ENCODE measurements at places on chromosomes 11 and 22. TPM values are rescaled to one million over a fixed set of nuclear protein-coding genes. Genes with fewer than 3 reads are reported as not detected.

DNA sequence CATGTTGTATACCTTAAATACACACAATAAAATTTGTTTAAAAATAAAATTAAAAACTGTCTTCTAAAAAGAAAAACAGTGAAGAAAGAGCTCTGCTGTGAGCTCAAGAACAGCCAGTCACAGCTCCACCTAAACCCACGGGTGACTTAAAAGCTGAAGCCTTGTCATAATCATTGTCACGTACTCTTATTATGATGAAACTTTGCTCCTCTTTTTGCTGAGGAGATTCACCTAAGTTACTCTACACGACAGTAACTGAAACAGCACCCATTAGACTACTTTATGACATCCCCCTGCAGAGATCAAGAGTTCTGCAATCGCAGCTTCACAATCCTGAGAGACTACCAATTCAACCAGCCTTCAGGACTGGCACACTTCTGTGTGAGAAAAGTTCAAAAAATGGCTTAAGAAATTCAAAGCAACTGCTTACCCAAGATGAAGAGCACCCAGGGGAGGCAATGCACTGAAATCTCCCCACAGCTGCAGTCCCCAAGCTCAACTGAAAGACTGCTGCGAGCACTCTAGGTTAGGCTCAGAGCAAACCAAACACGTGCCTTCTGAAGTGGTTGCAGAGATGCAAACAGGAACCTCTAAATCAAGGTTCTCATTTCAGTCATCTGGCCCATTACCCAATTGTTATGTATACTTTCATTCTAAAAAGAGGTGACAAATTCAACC lies at the start of gene JAML:
Gene JAML, minus strand, starts transcription at position 501 of the 678 bp plus-strand sequence. CDS start 10,145 bp downstream, outside the sequence.
- H3K4me1 ChIP-seq: no peaks in the 10 kb centered on the region
- no peaks in the 10 kb centered on the region for H3K36me3 ChIP-seq
- H3K27ac ChIP-seq: no peak within 1 kb of the TSS

The MPZL2 gene
- not detected for total RNA-seq

DNA sequence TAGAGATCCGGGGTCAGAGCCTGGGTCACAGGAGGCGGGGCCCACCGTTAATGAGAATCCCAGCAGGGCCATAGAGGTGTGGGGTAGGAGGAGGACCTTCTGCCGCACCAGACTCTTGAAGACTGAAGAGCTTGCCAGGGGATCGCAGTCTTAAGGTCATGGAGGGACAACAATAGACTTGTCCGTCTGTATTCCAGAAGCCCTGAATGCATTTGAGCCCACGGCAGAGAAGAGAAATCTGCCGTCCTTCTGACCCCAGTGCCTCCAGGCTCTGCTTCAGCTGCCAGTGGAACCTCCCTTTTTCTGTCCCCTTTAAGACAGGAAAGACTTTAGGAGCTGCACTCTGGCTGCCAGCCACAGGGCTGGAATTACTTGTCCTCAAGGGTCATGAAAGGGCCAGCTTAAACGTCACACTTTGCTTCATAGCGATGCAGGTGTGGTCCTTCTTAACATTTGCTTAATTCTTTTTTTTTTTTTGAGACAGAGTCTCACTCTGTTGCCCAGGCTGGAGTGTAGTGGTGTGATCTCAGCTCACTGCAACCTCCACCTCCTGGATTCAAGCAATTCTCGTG lies 15.5 kb upstream of the ST3GAL4 start:
- peaks cover 48% of the 10 kb centered on the region for H3K4me1 ChIP-seq
- H3K27ac ChIP-seq: peak overlapping the region; percentile 57
- H3K36me3 ChIP-seq: peaks cover 16% of the 10 kb centered on the region

DNA sequence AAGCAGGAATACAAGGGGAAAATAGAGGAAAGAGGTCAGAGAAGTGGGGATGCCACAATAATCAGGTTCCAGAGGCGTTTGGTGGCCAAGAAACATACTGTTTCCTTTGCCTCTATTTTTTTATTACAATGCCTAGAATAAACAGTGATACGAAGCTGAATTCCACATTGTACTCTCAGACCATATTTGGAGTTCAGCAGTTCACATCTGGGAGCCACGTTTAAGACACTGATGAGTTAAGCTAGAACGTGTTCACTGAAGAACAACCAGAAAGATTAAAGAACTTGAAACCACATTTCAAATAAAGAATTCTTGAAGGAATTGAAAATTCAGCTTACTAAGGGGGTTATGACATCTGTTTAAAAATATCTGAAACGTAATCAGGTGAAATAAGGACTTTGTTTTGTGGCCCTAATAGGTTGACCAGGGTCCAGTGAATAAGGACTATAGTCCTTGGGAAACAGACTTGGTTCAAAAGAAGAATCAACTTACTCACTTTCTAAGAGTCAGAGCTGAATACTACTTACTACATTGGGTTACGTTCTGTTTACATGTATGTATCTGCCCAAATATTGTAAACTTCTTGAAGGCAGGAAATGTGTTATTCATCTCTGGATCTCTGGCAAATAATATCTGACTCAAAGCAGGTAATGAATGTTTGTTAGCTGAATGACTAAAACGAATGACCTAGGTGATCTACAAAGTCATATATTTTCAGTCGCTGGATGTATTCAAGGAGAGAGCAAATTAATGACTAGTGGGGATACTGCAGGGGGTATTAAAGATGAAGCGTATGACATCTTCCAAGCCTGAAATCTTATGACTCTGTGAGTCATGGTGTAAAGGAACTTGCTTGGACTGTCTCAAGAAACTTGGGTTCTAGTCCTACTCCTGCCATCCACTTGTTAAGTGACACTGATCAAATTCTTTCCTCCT lies 247.0 kb upstream of the NARS2 start:
- H3K27me3 ChIP-seq: no peaks in the 10 kb centered on the region
- no peak overlapping the region for H3K27ac ChIP-seq
- no peak for DNase-seq
- H3K4me1 ChIP-seq: peaks cover 7% of the 10 kb centered on the region
- H3K4me3 ChIP-seq: no peak overlapping the region

The OVCH2 gene
- not detected for total RNA-seq

The PGA5 gene
- total RNA-seq: not detected

The DEFB131B gene
- total RNA-seq: not detected

GRCh38 chr22:42985531-42985905 lies 29.4 kb downstream of the PACSIN2 start:
- DNase-seq: no peak
- no peak overlapping the region for H3K27ac ChIP-seq
- H3K4me3 ChIP-seq: peak overlapping the region; percentile 27
- H3K4me1 ChIP-seq: peaks cover 37% of the 10 kb centered on the region
- peaks cover 4% of the 10 kb centered on the region for H3K36me3 ChIP-seq
- H3K27me3 ChIP-seq: no peaks in the 10 kb centered on the region

The OR51B4 gene
- not detected for total RNA-seq

DNA sequence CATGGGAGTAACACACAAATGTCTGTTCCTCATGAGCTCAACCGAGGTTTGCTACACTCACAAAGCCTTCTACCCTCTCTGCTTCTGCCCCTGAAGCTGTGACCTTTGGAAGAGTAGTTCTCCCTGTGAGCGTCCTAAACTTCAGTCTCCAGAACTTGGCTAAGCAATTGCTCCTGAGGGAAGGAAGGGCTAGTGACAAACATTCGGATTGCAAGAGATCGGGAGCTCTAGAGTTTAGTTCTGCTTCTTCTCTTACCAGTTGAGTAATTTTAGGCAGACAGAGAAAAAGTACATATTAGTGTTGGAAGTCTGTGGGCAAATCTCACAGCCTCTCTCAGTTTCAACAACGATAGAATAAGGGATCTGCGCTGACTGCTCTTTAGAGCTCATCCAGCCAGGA lies 27.3 kb upstream of the ELF5 start:
- H3K36me3 ChIP-seq: no peaks in the 10 kb centered on the region
- peaks cover 7% of the 10 kb centered on the region for H3K4me1 ChIP-seq
- H3K27ac ChIP-seq: no peak overlapping the region

DNA sequence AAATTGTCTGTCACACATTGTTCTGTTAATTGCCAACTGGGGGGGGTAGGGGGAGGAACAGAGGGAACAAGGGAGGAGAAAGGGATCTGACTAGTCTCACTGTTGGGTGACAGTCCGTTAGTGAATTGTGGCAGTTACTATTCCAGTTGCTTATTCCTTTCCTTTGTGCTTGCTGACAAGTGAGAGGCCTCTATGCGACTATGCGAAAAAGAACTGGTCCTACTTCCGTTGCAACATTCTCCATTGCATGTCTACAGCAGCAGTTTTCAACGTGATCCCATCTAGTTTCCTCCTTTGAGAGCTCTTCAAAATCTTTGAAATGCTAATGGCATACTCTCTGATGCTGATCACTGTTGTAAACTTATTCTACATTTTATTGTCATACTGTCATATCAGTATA lies 672.2 kb downstream of the LRRC4C start:
- peaks cover 23% of the 10 kb centered on the region for H3K4me1 ChIP-seq
- no peak for DNase-seq
- H3K27ac ChIP-seq: no peak overlapping the region
- H3K36me3 ChIP-seq: no peaks in the 10 kb centered on the region
- no peak overlapping the region for H3K4me3 ChIP-seq

The GVQW3 gene
- 13.8 TPM for total RNA-seq

DNA sequence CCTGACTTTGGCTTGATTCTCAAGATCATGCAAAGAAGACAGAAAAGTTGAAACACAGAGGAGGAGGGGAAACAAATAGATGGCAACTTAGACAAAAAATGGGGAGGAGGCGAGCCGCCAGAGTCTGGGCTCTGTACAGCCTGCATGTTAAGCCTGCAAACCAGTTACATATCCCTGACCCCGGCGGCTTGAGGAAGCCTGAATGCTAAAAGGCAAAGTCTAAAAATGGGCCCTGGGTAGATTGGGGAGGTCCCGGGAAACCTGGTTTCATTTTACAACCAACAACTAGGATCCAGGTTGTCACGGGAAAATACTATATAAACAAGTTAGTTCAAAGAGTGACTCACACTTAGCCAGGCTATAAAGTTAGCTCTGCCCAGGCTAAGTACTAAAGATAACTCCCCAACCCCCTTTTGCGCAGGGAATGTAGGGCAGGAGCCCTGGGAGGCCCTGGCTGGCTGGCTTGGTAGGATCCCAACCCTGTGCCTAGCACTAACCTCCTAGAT lies 18.8 kb upstream of the ZBTB16 start:
- no peaks in the 10 kb centered on the region for H3K27me3 ChIP-seq
- no peak for DNase-seq
- no peaks in the 10 kb centered on the region for H3K36me3 ChIP-seq

The CD3D gene
- not detected for total RNA-seq

DNA sequence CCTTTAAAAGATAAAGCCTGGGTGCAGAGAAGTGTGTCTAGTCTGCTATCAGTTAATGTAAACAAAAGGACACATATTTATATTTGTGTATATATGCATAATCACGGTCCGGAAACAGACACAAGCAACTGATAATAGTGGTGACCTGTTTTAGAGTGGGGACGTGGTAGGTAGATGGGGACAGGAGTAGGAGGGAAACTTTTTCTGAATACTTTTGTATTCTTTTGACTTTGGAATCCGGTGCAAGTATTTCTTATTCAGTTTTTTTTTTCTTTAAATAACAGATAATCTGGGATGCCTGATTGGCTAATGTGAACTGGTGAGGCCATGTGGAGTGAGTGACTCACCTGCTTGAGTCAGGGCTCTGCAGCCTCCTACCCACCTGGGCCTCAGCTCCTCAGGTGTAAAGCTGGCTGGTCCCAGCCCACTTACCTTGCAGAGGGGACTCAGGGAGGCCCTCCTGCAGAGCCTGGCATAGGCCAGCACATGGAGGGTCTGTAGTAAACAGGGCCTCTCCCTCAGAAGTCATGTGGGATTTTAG lies 15.3 kb downstream of the MICAL2 start:
- no peaks in the 10 kb centered on the region for H3K36me3 ChIP-seq
- no peak overlapping the region for H3K27ac ChIP-seq
- no peak for DNase-seq
- no peak overlapping the region for H3K4me3 ChIP-seq
- peaks cover 9% of the 10 kb centered on the region for H3K27me3 ChIP-seq

DNA sequence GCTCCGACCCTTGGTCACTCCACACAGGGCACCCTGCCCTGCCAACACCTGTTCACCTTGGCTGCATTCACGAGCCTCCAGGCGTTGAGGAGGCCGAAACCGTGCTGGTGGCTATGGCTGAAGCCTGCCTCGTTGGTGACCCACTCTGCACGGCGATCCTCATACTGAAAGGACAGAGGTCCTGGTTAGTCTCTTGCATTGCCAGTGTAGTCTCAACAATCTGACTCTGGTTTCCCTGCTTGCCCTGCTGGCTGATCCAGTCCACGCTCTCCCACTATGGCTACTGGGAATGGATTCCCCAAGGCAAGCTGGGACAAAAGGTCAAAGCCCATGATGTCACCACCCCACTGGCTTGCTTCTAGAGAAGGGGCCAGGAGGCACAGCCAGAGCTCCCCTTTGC lies 12.9 kb downstream of the PCSK7 start:
- peaks cover 23% of the 10 kb centered on the region for H3K4me1 ChIP-seq
- DNase-seq: no peak
- H3K36me3 ChIP-seq: peaks cover 2% of the 10 kb centered on the region
- no peak overlapping the region for H3K27ac ChIP-seq

DNA sequence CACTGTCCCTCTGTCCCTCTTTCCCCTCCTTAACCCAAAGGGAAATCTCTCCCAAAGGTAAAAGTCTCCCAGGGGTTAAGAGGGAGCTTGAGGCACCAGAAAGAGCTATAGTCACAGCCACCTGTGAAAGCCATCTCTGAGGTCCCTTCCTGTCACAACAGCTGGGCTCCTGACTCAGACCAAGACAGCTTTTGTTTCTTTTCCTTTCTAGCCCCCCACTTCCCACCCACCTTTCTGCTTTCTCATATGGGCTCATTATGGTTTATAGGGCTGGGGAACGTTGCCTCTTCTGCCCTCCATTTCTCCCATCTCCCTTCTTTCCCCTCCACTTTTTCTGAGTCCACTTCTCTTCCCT lies 19.1 kb downstream of the MIF start:
- H3K36me3 ChIP-seq: peaks cover 14% of the 10 kb centered on the region
- H3K27ac ChIP-seq: peak overlapping the region; percentile 99
- no peak for DNase-seq
- peaks cover 26% of the 10 kb centered on the region for H3K4me1 ChIP-seq
- H3K4me3 ChIP-seq: peak overlapping the region; percentile 92

DNA sequence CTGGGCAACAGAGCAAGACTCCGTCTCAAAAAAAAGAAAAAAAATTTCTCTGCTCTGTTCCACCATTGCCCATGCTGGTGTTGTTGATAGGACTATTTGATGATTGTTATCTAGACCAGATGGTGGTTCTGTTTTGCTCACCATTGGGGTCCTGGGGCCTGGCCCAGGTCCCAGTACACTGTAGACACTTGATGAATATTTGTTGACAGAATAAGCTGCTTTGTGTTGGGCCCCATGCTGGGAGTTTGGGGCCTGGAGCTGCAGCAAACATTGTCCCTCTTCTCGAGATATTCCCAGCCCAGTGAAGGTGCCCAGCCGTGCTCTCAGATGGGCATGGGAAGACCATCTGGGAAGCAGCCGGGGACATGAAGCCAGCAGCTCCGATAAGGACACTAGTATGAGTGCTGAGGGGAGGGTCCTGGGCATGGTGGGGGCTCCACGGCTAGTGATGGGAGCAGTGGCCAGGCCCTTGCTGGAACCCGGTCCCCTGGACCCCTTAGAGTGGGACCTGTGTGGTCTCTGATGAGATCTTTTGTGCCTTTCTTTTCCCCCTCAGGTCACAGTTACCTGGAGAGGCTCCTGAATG lies 13.6 kb downstream of the INCENP start:
- DNase-seq: no peak
- no peaks in the 10 kb centered on the region for H3K27me3 ChIP-seq
- H3K36me3 ChIP-seq: no peaks in the 10 kb centered on the region
- no peak overlapping the region for H3K27ac ChIP-seq

- peaks cover 9% of the 10 kb centered on the region for H3K4me1 ChIP-seq
- H3K4me3 ChIP-seq: no peak overlapping the region
- DNase-seq: no peak
- H3K36me3 ChIP-seq: peaks cover 2% of the 10 kb centered on the region
- no peak overlapping the region for H3K27ac ChIP-seq
These were observed 68.2 kb downstream of the USP35 start for GRCh38 chr11:78256962-78257361.
